ENCODE measurements at places on chromosomes 6 and 20. TPM values are rescaled to one million over a fixed set of nuclear protein-coding genes. Genes with fewer than 3 reads are reported as not detected.

MOCS1 gene
- total RNA-seq = 2.2 TPM

ELOVL2 gene
- total RNA-seq = 6.5 TPM

CDH22 gene
- total RNA-seq = 0.10 TPM

TMEM217 gene
- 0.54 TPM for total RNA-seq

PDE10A gene
- 22.6 TPM for total RNA-seq

RIPPLY2 gene
- total RNA-seq = 0.49 TPM

FAM210B gene
- 10.4 TPM for total RNA-seq

NR2E1 gene
- total RNA-seq = 0.05 TPM

C6orf58 gene
- total RNA-seq = 0.11 TPM

CDYL gene
- 20.7 TPM for total RNA-seq

SMOC2 gene
- 0.03 TPM for total RNA-seq

CST7 gene
- not detected for total RNA-seq

FAM184A gene
- not detected for total RNA-seq

KCNK15 gene
- total RNA-seq = 0.23 TPM

SIRPG gene
- total RNA-seq = not detected

CST2 gene
- 1.1 TPM for total RNA-seq

NRSN2 gene
- total RNA-seq = 62.3 TPM

GTSF1L gene
- total RNA-seq = not detected

SMIM28 gene
- not detected for total RNA-seq

GPSM3 gene
- 0.40 TPM for total RNA-seq

C6orf15 gene
- total RNA-seq = not detected

PNISR gene
- 21.4 TPM for total RNA-seq

C20orf141 gene
- total RNA-seq = 0.49 TPM

NUS1 gene
- 27.1 TPM for total RNA-seq
